ENCODE measurements at places on chromosomes 1 and 21. TPM values are rescaled to one million over a fixed set of nuclear protein-coding genes. Genes with fewer than 3 reads are reported as not detected.

KCNQ4 gene
- total RNA-seq, result not detected

NBPF20 gene
- total RNA-seq, result 2.3 TPM

FAM78B gene
- 1.0 TPM for total RNA-seq

CD1B gene
- total RNA-seq, result not detected

DMRTA2 gene
- total RNA-seq, result 0.18 TPM

PGLYRP3 gene
- total RNA-seq, result not detected

DNA sequence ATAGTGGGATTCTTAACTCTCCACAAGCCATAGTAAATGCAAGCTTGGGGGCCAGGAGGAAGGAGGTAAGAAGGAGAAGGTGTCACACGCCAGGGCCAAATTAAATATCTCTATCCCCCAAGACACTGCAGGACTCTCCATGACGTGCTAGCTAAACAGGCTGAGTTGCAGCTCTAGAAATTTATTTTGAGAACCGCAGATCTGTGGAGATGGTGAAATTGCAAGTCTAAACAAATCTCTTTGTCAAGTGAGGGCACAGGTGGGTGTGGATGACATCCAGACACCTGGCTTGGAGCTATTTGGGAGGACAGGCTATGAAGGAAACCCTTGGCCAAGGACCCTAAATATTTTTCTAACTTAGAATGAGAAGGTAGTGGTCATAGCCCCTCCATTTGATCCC lies 39.5 kb upstream of the USP1 start:
- DNase-seq, result no peak

DNA sequence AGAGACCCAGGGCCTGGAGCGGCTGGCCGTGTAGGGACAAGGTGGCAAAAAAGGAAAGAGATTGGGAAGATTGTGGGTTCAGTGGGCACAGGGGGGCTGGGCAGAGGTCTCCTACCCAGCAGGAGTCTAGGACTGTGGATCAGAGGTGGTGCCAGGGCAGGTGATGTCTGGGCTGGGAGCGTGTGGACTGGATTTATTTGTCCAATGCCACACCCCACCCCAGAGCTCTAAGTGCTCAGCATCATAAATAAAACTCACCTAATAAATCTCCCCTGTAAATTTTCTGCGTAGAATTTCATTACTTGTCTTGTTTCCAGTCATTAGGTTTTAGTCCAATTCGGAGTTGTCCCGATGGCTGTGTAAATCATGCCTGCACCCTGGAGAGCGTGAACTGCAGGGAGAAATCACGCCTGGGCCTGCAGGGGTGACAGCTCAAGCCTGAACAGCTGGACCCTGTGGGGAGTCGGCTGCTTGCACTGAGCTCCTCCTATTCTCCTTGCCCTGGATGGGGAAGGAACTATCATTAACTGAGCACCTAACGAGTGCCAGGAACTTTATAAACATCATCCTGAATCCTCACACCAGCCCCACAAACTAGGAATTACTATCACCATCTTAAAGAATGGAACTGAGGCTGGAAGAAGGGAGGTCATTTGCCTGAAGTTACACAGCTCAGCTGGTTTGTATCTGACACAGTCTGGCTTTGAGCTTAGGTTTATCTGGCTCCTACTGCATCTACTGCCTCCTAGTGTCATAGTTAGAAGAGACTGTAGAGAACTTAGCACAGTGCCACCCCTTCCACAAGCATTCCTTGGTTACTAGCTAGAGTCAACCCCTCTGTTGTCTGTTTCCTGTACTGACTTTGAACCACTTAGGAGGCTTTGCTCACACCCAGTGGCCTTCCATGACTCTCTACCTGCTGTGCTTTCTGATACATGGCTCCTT lies 25.0 kb upstream of the POU3F1 start:
- peak; percentile 45 for DNase-seq

GRCh38 chr1:205272536-205272935 lies 44.8 kb downstream of the TMCC2 start:
- DNase-seq, result no peak

DNA sequence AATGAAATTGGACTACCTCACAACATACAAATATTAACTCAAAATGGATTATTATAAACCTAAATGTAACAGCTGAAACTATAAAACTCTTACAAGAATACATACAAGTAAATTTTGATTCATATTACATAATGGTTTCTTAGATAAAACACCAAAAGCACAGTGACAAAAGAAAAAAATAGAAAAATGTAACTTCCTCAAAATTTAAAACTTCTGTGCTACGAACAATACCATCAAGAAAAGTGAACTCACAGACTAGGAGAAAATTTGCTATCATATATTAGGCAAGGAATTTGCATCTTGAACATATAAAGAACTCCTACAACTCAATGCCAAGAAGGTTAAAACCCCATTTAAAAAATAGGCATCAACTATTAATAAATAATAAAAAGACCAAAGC lies 31.2 kb downstream of the ANGPTL3 start:
- DNase-seq, result no peak

DNA sequence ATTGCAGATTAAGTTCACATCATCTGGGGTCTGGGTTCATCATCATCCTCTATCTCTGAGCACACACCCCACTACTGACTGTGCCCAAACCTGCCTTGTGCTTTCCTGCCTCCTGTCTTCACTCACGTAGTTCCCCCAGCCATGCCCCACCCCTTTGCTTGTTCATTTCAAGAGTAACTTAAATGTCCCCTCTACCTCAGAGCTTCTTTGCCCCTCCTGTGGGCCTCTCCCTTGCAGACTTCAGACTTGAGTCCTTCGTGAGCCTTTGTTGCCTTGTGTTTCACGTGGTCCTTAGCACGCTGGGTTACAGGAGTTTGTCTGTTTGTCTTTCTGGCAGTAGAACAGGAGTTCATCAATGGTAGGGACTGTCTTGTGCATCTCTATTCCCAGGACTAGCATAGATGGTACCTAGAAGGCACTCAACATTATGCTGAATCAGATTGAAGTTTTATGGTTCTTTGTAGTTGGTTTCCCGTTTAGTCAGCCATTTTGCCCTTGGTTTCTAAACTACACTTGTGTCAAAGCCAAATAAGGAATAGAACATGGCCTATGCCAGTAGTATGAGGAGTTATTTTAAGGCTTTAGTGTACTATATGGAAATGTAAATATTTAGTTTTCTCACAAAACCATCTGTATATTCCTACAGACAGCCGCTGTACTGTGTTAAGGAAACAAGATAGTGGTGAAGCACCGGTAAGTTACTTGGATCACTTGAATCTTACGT lies 86.2 kb downstream of the TTC3 start:
- peak; percentile 35 for DNase-seq

- DNase-seq, result no peak
Measured at GRCh38 chr1:204875255-204875654, 4.6 kb downstream of the NFASC start.

DNA sequence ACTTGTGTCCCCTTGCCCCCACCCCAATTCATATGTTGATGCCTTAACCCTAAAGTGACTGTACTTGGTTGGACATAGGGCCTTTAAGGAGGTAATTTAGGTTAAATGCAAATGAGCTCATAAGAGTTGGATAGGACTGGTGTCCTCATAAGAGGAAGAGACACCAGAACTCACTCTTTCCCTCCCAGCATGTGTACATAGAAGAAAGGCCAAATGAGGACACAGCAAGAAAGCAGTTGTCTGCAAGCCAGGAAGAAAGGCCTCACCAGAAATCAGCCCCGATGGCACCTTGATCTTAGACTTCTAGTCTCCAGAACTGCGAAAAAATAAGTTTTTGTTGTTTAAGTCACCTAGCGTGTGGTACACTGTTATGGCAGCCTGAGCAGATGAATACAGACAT lies 45.5 kb downstream of the RAB3GAP2 start:
- no peak for DNase-seq

- no peak for DNase-seq
Measured at GRCh38 chr1:221979444-221980032, 237.6 kb upstream of the DUSP10 start.

DNA sequence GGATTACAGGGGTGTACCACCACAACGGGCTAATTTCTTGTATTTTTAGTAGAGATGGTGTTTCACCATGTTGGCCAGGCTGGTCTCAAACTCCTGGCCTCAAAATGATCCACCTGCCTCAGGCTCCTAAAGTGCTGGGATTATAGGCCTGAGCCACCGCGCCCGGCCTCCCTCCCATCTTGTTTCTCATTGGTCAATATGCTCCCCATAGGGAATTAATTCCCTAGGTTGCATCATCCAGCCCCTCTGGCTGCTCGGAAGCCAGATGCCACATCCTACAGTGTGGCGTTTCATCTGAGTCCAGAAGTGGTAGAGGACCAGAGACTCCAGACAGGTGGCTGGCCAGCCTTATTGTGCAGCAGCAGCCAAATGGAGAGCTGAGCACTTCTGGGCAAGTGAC lies 11.5 kb upstream of the VASH2 start:
- DNase-seq, result no peak

- no peak for DNase-seq
Measured at GRCh38 chr21:35373998-35374397, 324.9 kb upstream of the RUNX1 start.

DNA sequence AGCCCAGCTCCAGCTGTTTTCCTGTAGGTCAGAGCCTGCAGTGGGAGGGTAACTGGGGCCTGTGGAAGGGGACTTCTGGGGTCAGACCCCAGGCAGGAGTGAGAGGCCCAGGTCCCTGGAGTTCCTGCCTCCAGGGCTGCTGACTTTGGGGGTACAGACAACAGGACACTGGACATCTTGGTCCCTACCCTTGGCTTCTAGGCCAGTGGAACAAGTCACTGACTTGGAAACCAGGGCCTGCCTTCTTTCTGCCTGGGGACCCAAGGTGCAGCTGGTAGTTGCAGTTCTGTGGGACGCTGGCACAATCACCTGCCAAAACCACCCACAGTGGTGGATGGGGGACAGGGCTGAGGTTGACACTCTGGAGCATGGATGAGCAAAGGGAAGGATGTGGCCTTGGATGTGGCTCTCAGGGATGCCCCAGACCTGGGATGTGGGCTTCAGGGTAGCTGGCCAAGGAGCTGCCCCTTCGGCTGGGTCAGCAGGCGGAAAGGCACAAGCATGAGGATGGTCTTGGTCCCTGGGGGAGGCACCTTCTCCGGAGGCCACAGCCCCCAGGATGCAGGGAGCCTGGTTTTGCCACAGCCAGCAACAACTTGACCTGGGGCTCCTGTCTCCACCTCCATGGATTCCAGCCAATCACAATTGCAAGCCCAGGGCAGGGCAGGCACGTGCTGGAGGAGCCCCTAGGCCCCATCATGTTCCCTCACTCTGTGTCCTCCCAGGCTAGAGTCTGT lies 5.8 kb downstream of the JMJD4 start:
- DNase-seq, result no peak

Measured in stomach (tissue), 19 donors.